ENCODE measurements at places on chromosomes 12 and 14.
A peak's percentile ranks its signal among the peaks of the same experiment; 100 is the strongest.

DNA sequence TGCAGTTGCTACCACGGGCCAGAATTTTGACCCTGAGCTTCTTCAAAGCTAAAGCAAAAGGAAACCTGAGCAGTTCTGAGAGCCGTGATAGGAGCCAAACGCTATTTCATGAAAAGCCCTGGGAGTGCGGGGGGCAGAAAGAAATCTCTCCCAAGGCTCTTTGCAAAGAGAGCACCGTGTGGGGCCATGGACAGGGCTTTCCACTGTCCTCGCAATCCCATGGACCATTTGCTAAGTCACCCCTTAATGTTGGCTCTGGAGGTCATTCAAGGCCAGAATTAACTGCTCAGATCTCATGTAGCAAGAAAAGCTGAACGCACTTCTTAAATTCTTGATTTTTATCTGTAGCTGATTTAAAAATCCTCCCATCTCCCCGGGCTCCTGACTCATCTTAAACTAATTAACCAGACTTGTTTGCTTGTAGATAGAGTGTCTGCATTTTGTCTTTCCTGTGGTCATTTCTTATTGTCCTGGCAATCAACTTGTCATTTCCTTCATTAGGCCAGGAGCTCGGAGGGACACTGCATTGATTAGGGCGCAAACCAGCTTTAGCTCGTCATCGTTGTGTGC lies 24.8 kb downstream of the CLSTN3 start:
- DNase-seq: no peak

GRCh38 chr14:55546212-55546874 lies 33.7 kb upstream of the KTN1 start:
- DNase-seq: no peak

- no peak for DNase-seq
These were observed 398.9 kb upstream of the MIS18BP1 start for GRCh38 chr14:45651890-45652289.

- no peak for DNase-seq
These were observed 458.3 kb upstream of the SEL1L start for GRCh38 chr14:81991998-81992397.

- no peak for DNase-seq
These were observed 38.0 kb downstream of the CCDC60 start for GRCh38 chr12:119372540-119372939.

- peak; percentile 80 for DNase-seq
These were observed 89.7 kb downstream of the GLT1D1 start for GRCh38 chr12:128942960-128943477.

DNA sequence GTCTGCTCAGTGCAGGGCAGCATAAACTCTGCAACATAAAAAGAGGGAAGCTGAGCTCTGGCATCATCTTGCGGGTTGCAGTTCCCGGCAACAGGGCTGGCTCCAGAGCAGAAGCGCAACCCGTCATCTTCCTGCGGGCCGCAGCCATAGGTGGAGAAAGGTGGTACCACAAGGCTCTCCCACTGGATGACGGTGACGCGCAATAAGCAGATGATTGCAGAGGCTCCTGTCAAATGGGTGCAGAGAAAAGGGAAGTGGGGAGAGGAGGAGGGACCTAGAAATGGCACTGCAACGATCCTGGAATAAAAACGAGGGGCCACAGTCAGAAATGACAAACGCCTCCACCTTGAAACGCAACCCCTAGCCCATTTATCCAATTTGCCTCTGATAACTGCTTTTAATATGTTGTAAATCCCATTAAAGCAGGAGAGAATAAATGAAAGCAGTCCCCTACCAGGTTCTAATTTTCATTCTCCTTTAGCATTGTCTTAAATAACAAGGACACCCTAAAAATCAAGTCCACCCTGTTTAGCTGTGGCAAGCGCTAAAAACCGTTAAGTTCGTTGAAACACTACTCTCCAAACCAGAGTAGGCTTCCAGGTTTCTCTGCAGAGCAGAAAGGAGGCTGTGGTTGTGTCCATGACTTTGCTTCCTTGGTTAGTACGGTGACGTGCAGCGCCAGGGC lies 30.9 kb upstream of the TUBA1C start:
- DNase-seq: peak; percentile 83

- DNase-seq: no peak
These were observed 106.4 kb downstream of the LMO3 start for GRCh38 chr12:16499611-16500010.

GRCh38 chr12:3944620-3945019 lies 71.4 kb upstream of the PARP11 start:
- no peak for DNase-seq

DNA sequence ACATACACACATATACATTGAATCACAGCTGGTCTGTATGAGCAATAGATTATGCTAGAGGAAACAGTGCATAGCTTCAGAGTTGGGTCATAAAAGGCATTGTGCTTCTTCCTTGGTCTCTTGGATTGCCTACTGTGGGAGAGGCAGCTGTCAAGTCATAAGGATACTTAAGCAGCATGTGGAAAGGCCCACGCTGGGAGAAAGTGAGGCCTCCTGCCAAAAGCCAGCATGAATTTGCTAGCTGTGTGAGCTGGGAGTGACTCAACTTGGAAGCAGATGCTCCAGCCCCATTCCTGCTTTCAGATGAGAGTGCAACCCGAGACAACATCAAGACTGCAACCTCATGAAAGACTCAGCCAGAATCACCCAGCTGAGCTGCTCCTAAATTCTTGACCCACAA lies 311.9 kb upstream of the TBX3 start:
- DNase-seq: no peak

DNA sequence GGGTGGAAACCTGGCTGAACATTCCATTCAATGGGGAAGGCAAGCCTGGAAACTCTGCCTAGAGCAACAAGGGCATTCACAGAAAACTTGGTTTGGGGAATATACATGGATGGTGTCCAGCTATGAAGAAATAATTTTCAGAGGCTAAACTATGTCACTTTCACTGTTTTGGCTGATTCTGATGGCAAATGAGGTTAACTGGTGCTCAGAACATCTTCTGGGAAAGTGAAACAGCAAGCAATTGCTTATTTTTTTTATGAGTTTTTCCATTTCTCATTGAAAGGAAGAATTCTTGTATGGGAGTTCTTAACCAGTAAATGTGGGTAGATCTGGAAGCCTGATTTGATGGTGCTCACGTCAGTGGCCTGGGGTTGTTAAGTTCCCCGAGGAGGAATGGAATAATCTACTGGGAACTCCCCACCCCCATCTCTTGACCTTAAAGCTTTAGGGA lies 132.8 kb upstream of the BTG1 start:
- DNase-seq: no peak

- no peak for DNase-seq
These were observed 7.6 kb downstream of the CLECL1 start for GRCh38 chr12:9725213-9725870.
